ENCODE measurements at places on chromosomes 16 and 17.
A peak's percentile ranks its signal among the peaks of the same experiment; 100 is the strongest.

GRCh38 chr17:17494870-17495535 is 1.2 kb downstream of the RASD1 start:
- no peak for DNase-seq

DNA sequence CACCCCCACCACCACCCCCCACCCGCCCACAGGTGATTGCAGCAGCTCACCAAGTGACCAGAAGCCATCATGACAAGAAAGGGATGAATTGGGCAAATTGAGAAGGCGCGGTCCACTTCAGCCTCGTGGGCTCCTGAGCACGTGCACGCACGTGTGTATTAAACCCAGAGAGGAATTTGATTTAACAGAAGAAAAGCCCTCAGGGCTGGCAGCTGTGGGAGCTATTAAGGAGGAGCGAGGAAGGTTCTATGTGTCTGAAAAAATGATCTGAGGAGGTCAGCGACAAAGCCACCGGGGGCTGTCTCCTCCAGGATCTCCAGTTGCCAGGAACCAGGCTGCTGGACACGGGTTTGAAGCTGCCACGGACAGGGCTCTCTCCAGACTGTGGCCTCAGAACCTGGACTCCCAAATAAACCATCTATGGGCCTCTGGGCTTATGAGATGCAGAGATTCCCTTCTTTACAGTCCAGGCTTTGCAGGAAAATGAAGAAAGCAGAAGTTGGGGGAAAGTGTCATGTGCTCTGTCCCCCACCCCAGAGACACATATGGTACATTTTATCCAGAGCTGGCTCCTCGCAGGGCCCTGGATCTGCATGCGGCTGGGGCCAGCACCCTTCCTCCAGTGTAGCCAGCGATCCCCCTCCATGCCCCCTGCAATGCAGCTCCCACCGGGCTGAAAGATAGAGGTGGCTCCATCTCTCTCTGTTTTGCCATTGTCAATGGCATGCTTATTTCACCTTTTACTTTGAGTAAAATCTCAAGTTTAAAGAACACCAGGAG is 219.7 kb upstream of the RPL38 start:
- no peak for DNase-seq

- no peak for DNase-seq
These were observed 67.8 kb downstream of the CDH8 start for GRCh38 chr16:61968242-61969076.

DNA sequence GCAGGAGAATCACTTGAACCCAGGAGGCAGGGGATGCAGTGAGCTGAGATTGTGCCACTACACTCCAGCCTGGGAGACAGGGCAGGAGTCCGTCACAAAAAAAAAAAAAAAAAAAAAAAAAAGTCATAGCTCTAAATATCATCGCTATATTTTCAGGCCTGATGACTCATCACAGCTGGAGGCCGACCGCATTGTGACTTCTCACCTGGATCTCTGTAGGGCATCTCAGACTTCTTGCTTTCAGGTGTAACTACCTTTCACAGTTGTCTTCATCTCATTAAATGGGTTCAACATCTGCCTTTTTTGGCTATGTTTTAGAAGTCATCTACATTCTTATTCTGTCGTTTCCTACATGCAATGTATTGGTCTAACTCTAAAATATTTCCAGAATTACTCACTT is 353.1 kb upstream of the MON1B start:
- DNase-seq: no peak

- no peak for DNase-seq
These were observed 16.5 kb upstream of the SLC35G3 start for GRCh38 chr17:35210741-35211140.

GRCh38 chr17:27993161-27993695 is 49.2 kb upstream of the NLK start:
- DNase-seq: no peak

- DNase-seq: no peak
These were observed 11.4 kb downstream of the USP7 start for GRCh38 chr16:8952281-8952751.

- DNase-seq: no peak
These were observed 58.1 kb downstream of the ACTG1 start for GRCh38 chr17:81454473-81454872.

- no peak for DNase-seq
These were observed 6.5 kb downstream of the TM4SF5 start for GRCh38 chr17:4777969-4778760.

DNA sequence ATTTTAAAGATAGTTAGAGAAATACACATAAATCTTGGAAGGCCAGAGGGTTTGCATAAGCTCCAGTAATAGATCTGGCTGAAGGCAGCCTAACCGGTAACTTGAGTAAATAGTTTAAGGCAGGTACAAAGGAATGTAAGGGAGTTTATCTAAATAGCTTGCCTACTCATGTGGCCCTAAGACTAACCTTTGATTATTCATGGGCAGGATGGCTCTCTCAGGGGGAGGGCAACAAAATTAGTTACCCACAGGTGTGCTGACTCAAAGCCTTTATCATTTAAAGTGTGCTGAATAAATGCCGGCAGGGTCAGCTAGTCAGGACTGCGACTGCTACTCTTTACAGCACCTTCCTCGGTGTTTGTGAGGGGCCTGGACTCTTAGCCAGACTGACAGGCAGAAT is 761.3 kb upstream of the KIF2B start:
- no peak for DNase-seq

DNA sequence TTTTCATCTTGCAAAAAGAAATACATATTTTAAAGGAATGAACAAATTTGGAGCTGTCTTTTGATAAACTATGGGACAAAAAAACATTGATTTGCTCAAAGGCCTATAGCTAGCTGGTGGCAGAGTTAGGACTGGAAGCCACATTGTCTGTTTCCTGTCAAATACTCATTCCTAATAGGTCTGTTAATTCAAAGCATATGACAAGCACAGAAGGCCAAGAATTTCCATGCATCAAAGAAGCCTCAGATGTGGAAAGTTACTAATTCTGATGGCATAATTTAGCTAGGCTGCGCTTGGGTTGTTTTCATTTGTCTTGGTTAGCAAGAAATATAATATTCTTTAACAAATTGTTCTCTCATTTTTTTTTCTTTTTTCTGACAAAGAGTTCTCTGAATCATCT is 98.0 kb downstream of the CDK5R1 start:
- DNase-seq: no peak

DNA sequence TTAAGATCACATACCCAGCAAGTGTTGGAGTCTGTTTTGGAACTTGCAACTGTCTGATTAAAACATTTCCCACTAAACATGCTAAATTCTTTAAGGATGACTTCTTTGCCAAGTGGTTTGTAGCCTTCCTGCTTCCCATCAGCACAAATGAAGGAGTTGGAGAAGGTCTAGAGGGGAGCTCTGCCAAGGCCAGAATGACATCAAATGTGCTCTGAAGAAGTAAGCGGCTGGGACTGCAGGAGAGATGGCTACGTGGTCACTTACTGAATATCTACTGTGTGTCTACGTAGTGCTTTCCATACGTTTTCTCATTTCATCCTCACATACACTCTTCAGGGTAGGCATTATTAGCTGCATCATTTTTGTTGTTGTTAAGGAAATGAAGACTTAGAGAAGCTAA is 135.7 kb upstream of the NLRP1 start:
- DNase-seq: no peak

DNA sequence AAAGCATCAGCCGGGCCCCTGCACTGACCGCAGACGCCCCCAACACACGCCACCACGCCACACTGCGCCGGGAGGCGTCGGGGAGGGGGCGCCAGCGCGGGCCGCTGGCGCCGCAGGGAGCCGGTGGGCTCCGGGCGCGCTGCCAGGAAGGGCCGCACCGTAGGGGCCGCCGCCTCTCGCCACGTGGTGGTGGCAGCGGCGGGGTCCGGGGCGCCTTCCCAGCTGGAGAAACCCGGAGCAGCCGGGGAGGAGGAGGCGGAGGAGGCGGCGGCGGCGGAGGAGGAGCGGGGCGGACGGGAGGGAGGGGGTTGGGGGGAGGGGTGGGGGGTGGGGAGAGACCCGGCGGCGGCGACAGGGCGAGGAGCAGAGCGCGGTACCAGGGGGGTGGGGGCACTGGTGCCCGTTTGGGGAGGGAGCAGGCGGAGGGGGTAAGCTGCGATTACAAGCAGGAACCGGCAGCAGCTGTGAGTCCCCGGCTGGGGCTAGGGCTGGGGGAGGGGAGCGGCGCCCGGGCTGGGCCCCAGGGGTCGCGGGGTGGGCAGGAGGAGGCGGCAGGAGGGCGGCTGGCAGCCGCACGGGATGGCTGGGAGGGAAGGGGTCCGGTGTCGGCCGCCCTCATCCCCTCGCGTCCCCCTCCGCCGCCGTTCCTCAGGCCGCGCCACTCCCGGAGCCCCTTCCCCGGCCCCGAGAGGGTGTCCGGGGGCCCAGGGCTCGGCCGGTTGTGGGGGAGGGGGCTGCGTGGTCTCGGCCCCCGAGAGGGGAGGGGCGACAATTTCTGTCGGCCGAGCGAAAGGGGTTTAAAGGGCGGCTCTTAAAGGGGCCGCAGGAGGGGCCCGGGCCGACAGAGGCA is at the start of gene TBKBP1:
TBKBP1 (plus strand) TSS at position 431 of the 850 bp plus-strand sequence. CDS start 1,952 bp downstream, outside the sequence.
- DNase-seq: peak; percentile 37

GRCh38 chr17:76251478-76252039 is 11.3 kb upstream of the RNF157 start:
- DNase-seq: no peak

GRCh38 chr16:74199842-74200124 is 96.8 kb upstream of the PSMD7 start:
- DNase-seq: no peak

- no peak for DNase-seq
These were observed 196.1 kb downstream of the NTN1 start for GRCh38 chr17:9217151-9218056.

DNA sequence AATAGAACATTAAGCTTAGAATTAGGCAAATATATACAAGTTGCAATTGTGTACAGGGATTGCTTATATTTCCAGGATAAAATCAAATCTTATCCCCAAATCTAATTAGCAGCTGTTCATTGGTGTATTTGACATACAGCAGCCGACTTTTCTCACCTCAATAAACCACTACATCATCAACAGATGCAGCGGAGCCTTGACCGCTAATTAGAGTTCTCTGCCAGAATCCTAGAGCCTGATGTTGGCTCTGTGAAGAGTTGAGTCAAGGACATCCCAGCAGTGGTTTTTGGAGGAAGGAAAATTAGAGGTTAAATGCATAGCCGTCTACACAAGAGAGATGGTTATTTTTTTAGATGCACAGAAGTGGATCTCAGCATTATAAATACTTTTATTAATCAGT is 221.9 kb upstream of the CACNG5 start:
- DNase-seq: no peak

- DNase-seq: no peak
These were observed 9.9 kb downstream of the ZFP90 start for GRCh38 chr16:68548947-68549346.

GRCh38 chr17:50624321-50624934 is 10.3 kb upstream of the ABCC3 start:
- DNase-seq: no peak

- DNase-seq: no peak
These were observed 27.5 kb downstream of the KIFC3 start for GRCh38 chr16:57774705-57775285.

DNA sequence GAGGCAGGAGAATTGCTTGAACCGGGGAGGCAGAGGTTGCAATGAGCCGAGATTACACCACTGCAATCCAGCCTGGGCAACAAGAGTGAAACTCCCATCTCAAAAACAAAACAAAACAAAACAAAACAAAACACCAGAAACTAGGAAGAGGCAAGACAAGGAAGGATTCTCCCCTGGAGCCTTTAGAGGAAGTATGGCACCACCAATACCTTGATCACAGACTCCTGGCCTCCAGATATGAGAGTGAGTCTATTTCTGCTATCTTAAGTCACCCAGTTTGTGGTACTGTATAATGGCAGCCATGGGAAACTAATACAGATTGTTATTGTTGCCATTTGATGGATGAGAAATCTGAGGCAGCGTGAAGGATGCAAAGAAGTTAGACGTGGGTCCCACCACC is 14.6 kb upstream of the CPPED1 start:
- no peak for DNase-seq

DNA sequence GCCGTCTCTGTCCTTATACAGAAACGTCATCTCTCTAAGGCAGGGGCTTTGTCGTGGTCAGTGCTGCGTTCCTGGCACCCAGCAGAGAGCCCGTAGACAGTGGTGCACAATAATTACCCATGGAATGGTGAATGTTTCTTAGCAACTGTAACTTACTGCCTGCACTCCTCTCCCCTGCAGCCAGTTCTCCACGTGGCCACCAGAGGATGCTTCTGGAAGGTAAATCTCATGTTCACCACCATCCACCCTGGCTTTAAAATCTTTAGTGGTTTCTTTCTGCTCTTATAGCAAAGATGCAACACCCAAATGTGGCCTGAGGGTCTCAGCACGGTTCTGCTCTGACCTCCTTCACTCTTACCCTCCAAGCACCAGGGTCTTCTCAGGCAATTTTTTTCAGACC is 150.8 kb downstream of the GRIN2A start:
- no peak for DNase-seq

DNA sequence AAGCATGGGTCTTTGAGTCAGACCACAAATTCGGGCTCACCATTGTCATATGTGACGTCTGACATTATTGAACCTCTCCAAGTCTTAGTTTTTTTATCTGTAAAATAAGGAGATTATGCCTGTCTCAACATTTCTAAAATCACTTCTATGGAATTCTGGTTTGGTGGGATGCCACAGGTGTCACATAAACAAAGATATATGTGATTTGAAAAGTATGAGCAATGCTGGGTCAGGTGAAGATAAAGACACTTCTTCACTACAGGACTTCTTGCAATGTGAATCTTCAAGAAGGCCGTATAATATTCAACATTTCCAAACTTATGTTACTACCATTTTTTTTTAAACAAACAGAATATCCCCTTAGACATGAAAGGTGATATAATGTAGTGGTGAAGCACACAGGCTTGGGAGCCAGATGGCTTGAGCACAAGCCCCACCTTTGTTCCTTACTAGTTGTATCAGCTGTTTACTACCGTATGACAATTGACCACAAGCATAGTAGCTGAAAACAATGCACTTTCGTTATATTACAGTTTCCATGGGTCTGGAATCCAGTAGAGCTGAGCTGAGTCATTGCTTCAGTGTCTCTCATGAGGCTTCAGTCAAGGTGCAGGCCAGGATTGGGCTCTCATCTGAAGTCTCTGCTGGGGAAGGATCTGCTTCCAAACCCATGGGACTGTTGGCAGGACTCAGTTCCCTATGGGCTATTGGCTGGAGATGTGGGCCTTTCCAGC is 87.7 kb downstream of the UTP18 start:
- no peak for DNase-seq

GRCh38 chr17:9002606-9003354 is 18.5 kb upstream of the NTN1 start:
- DNase-seq: no peak

DNA sequence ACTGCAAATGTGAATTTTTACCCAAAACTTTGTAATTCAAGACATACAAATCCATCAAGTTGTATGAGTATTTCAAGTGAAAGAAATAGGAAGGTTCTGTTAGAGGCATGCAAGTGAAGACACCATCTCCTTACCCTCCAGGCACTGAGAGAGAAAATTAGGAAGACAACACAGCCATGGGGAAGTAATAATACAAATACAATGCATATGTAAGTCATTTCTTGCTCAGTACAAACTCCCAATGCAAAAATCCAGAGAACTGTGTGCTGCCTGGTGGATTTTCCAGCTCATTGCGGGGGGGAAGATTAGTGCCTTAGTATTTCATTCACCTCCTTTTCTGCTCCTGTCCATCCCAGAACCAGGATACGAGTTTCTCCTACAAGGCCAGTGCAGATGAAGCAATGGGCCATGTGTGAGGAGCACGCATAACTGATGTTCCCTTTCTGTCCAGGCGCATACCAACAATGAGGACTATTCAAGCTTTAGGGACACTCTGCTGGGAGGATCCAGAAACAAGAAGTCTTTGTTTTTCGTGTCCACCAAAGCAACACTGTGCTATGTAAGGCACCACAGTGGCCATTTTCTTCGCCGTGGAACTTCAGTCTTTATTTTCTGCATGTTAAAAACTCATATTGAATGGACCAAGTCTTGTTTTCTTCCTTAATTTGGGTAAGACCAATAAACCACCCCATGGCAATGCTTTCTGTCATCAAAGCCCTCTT is 143.7 kb upstream of the RCVRN start:
- DNase-seq: no peak
